ENCODE measurements at places on chromosomes 2 and 18.
A peak's percentile ranks its signal among the peaks of the same experiment; 100 is the strongest.

GRCh38 chr2:74525717-74526648 is at the start of gene DQX1:
Gene DQX1 (minus strand): TSS chr2:74526231. CDS start chr2:74525729, 502 bp downstream.
- no peak for DNase-seq

DNA sequence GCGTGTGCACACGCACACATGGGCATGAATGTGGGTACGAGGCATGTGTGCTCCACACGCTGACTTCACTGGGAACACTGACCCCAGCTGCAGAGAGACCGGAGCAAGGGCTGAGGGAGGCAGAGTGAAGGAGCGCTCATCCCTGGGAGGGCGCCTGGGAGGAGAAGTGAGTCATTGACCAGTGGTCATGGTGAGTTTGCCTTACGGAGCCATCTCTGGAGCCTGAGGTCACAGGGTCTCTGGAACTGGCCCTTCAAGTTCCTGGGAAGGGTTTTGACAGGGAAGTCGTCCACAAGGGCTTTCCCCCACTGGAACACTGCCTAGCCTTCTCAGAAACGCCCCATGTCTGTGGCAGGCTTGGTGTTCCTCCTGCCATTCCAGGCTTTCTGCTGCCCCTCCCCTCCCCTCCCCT is 14.3 kb upstream of the TMEM185B start:
- no peak for DNase-seq

- DNase-seq, result no peak
Measured at GRCh38 chr2:233936089-233936488, 18.9 kb downstream of the TRPM8 start.

- DNase-seq, result no peak
Measured at GRCh38 chr2:86562485-86562921, 740 bp downstream of the CHMP3 start.

GRCh38 chr2:3572620-3573019 is 2.4 kb upstream of the RPS7 start:
- DNase-seq, result no peak

- DNase-seq, result no peak
Measured at GRCh38 chr2:10919771-10920621, 8.3 kb downstream of the KCNF1 start.

GRCh38 chr2:48144777-48145176 is 238.5 kb upstream of the FBXO11 start:
- no peak for DNase-seq

DNA sequence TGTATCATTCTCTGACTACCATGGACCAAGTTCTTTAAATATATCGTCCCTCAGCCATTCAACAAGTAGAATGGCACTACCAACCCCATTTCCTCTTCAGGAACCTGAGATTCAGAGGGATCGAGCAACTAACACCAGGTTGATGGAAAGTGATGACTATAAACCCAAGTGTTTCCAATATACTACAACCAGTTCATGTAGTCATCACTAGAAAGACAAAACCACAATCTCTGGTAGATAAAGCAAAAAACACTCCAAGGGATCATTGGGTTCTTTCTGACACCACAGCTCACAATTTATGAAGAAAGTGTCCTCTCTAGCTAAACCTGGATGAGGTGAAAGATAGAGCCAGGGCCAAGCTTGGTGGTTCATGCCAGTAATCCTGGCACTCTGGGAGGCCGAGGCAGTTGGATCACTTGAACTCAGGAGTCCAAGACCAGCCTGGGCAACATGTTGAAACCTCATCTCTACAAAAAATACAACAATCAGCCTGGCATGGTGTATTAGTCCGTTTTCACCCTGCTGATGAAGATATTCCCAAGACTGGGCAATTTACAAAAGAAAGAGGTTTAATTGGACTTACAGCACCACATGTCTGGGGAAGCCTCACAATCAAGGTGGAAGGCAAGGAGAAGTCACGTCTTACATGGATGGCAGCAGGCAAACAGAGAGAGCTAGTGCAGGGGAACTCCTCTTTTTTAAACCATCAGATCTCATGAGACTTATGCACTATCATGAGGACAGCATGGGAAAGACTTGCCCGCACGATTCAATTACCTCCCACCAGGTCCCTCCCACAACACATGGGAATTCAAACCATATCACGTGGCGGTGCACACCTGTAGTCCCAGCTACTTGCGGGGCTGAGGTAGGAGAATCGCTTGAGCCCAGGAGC is 2.2 kb downstream of the CD226 start:
- DNase-seq, result no peak

- peak; percentile 49 for DNase-seq
Measured at GRCh38 chr2:40401896-40402295, 50.0 kb downstream of the SLC8A1 start.

DNA sequence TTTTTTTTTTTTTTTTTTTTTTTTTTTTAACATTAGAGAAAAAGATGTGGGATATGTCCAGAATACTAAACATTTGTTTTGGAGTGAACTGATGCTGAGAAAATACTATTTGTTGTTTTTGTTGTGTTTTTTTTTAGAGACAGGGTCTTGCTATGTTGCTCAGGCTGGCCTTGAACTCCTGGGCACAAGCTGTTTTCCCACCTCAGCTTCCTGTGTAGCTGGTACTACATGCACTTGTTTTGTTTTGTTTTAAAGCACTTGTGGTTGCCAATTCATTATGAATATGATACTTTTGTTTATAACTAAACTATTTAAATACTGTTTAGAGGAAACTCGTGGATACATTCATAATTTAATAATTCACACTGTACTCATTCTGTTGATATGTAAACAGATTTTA is 33.4 kb upstream of the DYSF start:
- DNase-seq, result no peak

GRCh38 chr2:68182902-68183301 is 25.2 kb downstream of the PNO1 start:
- no peak for DNase-seq

DNA sequence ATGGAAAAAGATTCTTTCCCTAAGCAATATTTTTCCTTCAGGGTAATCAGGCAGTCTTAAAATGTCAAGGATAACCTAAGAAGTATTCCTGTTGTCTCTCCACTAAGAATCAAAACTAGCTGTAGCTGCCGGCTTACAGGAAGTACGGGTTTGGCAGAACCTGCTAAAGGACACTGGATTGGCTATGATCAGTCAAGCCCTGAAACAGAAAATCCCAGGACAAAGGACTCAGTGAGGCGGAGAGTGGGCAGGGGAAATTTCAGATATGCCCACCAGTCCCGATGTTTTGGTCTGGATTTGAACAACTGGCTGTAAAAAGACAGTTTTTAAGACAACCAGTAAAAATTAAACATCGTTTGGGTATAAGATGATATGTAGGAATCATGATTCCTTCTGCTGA is 155.7 kb downstream of the HDAC4 start:
- DNase-seq, result no peak

GRCh38 chr18:199214-199613 is 40.9 kb downstream of the USP14 start:
- no peak for DNase-seq

- DNase-seq, result no peak
Measured at GRCh38 chr2:106701203-106702022, 184.6 kb downstream of the ST6GAL2 start.

DNA sequence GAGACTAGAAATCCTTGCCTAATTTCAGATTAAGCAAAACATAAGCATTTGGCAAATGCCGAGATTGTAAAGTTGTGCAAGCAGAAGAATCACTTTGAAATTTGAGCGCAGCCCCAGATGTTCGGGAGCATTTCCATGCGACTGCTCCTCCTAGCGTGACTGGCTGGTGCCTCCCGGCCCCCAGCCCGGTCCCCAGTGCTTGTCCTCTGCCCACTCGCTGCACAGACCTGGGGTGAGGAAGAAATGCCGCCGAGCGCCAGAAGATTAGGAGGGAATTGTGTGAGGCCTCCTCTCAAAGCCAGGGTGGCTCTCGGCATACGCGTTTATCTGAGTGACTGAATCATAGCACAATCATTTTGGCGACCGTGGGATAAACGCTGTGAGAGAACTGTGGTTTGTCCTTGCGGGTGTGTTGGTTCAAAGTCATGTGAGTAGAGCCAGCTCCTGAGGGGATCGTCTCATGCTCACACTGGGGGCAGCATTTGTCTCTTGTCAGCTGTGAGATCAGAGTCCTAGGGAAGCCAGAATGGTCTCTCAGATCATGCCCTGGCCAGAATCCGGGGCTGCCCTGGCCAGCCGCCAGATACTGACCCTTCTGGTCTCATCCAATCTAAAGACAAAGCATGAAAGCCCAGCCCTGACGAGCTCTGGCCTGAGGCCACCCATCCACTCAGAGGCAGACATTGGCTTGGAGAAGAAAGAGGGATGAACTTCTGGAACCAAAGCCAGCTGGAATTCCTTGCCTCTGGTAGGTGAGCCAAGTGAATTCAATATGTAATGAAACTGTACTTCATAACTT is 189.3 kb downstream of the SH3RF3 start:
- DNase-seq, result peak; percentile 83

DNA sequence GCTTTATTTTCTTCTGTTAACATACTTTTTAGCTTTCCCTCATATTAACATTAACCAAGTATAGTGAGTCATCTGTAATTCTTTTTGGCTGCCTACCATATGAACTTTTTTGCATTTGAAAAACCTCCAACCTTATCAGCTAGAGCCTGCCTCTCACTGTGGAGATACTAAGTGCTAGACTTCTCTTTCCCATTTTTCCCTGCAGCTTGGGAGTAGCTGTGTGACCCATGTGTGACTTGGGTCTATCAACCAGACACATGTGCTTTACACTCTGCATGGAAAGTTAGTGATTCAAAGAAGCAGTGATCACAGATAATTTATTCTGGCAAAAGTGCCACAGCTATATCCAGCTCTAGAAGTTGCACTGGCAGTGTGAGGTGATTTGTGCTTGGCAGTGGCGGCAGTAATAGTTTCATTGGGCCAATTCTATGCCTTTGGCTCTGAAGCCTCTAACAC is 36.3 kb downstream of the PREPL start:
- peak; percentile 7 for DNase-seq

DNA sequence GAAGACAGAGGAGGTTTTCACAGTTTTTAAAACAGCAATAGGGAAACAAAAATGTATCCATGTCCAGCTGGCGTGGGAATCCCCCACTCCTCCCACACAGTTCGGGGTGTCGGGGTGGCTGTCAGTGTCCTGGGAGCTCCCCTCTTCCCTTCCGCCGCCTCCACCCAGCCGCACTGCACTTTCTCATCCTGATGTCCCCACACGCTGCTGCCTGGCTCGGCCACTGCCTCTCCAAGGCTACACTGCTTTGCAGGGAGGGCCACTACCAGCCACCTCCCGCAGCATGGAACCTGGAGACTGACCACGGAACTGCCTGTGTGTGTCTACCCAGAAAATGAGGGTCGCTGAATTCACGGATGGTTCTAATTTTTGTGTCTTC is 138.7 kb upstream of the CTDP1 start:
- no peak for DNase-seq

- peak; percentile 3 for DNase-seq
Measured at GRCh38 chr2:44429034-44429433, 67.3 kb downstream of the CAMKMT start.

GRCh38 chr2:17818235-17818815 is 2.1 kb downstream of the MSGN1 start:
- no peak for DNase-seq

DNA sequence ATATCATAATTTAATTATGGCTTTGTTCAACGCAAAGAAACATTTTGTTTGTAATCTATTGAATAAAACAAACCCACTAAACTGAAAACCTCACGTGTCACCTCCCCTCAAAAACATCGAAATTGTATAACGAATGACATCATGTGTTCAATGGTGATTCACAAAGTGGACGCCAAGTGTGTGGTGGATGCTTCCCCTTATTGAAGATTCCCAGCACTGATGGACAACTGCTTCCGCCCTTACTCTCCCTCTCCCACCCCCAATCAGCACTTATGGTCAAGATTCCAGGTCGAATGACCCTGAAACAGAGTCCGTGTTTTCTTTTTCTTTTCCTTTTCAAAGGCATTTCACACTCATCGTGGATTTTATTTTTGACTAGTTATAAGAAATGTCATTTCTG is 383.0 kb upstream of the SMIM21 start:
- DNase-seq, result no peak

GRCh38 chr2:102514061-102514785 is 41.2 kb downstream of the SLC9A4 start:
- DNase-seq, result peak; percentile 66

DNA sequence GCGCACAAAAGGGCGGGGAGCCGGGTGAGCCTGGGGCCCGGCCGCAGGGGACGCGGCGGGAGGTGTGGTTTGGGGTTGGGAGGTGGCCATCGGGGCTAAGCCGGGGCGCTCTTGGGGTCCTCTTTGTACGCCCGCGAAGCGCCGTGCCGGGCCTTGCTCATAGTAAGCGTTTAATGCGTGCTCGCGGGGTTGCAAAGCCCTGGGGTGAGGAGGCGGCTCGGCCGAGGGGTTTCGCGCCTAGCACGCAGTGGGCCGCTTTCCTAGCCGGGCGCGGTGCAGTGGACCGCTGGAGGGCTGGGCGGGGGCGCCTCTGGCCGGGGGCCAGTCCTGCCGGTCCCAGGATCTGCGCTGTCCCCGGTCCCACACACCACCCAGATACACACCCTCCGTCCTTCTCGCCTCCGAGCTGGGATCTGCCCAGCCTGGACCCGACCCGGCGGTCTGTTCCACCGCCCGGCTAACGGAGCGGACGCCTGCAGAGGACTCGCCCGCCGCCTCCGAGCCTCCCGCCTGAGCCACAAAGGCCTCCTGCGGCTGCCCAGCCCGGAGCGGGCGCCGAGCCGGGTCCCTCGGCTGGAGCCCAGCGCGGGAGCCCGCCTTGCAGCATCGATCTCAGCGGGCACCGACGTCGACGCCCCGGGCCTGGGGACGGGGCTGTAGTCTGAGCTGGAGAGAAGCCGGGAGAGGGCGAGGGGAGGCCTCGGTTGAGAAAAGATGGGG is 564 bp downstream of the DPYSL5 start:
- DNase-seq, result no peak

DNA sequence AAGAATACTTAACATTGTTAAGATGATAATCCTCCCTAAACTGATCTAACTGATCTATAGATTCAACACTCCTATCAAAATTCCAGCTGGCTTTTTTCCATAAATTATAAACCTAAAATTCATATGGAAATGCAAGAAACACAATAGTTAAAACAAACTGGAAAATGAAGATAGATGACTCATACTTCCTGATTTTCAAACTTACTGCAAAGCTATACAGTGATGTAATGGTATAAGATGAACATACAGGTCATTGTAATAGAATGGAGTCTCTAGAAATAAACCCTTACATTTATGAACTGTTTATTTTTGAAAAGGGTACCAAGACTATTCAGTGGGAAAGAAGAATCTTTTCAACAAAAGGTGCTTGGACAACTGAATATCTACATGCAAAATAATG is 32.3 kb downstream of the UBXN4 start:
- no peak for DNase-seq

GRCh38 chr2:82478641-82479040 is 1980.4 kb downstream of the SUCLG1 start:
- DNase-seq, result no peak

DNA sequence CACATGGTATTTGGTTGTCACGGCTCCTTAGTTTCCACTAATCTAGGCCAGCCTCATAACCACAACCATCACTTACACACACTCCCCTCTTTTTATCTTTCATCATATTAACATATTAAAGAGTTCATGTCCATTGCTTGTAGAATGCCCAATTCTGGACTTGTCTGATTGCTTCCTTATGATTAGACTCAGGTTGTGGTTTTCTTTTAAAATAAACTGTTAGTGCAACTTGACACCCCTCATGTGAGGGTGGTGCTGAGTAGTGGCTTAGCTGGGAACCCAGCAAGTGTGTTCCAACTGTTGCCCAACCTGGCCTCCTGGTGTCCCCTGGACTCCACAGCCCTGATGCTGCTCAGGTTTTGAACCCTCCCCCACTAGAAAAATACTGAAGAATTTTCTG is 20.1 kb upstream of the CD207 start:
- no peak for DNase-seq

- no peak for DNase-seq
Measured at GRCh38 chr2:111633643-111634042, 250.3 kb downstream of the ANAPC1 start.

- no peak for DNase-seq
Measured at GRCh38 chr2:216842636-216843035, 17.2 kb downstream of the TNP1 start.

Measured in AG04450 (cell line).